ENCODE measurements at places on chromosomes 6 and 20. TPM values are rescaled to one million over a fixed set of nuclear protein-coding genes. Genes with fewer than 3 reads are reported as not detected.

DNA sequence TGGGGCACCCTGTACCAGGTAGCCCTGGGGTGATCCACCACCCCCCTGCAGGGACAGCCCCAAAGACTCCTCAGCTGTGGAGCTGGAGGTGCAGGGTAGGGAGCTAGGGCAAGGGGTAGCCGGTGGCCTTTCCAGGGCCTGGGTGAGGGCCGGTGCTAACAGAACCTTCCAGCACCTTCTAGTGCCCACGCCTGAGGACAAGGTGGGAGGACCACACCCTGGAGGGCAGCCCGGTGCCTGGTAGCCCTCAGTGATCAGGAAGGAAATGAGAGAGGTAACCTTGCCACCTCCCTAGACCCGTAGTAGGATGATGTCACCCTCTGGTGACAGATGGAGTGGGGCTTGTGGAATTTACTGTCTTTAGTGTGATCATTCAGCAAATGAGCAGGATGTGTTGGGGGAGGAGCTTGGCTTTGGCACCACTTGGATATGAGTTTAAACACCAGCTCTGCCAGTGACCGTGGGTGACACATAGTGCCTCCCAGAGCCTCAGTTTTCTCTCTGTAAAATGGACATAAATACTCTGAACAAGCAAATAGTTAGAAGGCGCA lies 187.7 kb downstream of the NFATC2 start:
- H3K4me1 ChIP-seq, result no peaks in the 10 kb centered on the region
- H3K36me3 ChIP-seq, result no peaks in the 10 kb centered on the region
- DNase-seq, result no peak
- H3K4me3 ChIP-seq, result no peak overlapping the region

DNA sequence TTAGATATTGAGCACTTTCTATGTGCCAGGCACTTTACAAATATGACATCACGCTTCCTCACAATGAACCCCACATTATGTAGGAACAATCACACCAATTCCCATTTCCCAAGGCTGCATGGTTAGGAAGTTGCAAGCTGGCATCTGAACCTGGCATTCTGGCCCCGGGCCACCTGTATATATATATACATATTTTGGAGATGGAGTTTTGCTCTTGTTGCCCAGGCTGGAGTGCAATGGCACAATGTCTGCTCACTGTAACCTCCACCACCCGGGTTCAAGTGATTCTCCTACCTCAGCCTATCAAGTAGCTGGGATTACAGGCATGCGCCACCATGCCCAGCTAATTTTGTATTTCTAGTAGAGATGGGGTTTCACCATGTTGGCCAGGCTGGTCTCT lies 30.4 kb downstream of the SRC start:
- H3K4me1 ChIP-seq, result peaks cover 2% of the 10 kb centered on the region
- no peak overlapping the region for H3K27ac ChIP-seq
- no peaks in the 10 kb centered on the region for H3K27me3 ChIP-seq
- no peak overlapping the region for H3K4me3 ChIP-seq
- H3K36me3 ChIP-seq, result no peaks in the 10 kb centered on the region

DNA sequence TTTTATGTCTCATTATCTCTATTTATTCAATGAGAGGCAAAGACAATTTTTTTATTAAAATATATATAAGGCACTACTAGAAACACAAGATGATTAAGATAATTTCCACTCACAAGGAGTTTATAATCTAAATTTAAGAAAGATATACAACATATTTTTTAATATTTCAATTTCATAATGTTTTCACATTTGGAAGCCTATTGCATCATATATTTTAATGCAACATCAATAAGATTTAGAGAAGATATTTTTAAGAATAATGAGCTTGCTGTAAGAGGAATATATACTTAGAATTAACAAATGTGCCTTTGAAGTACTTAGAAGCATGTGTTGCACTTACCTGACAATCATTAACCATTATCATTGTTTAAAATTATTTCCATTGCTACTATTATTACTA lies 597.7 kb upstream of the BTBD3 start:
- H3K27ac ChIP-seq, result no peak overlapping the region
- no peak for DNase-seq
- H3K36me3 ChIP-seq, result no peaks in the 10 kb centered on the region
- H3K27me3 ChIP-seq, result no peaks in the 10 kb centered on the region

GRCh38 chr6:88360203-88360797 lies 194.2 kb upstream of the CNR1 start:
- DNase-seq, result no peak
- no peak overlapping the region for H3K4me3 ChIP-seq
- no peak overlapping the region for H3K27ac ChIP-seq
- no peaks in the 10 kb centered on the region for H3K36me3 ChIP-seq

GRCh38 chr6:147509891-147510290 lies 1.4 kb downstream of the SAMD5 start:
- H3K36me3 ChIP-seq, result peaks cover 2% of the 10 kb centered on the region
- H3K27ac ChIP-seq, result no peak overlapping the region
- H3K4me1 ChIP-seq, result peaks cover 19% of the 10 kb centered on the region
- peak overlapping the region; percentile 53 for H3K4me3 ChIP-seq

DNA sequence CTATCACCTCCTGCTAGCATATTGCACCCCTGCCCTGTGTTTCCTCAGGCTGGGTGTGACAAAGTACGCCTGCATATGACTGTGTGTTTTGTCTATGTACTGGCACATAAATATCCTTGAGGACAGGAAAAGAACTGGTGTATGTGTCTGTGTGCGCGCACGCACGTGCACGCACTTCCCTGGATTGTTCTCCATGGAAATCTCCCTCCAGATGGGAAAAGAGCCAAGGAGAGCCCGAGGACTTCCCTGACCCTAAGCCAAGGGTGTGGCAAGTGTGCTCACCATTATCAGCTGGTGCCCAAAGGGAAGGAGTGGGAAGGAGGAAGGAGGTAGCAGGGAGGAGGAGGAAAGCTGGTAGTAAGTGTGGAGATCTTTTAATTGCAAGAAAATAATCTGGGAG lies 117.6 kb downstream of the HIVEP2 start:
- DNase-seq, result no peak
- peaks cover 70% of the 10 kb centered on the region for H3K4me1 ChIP-seq
- peak overlapping the region; percentile 36 for H3K27ac ChIP-seq
- H3K4me3 ChIP-seq, result no peak overlapping the region

DNA sequence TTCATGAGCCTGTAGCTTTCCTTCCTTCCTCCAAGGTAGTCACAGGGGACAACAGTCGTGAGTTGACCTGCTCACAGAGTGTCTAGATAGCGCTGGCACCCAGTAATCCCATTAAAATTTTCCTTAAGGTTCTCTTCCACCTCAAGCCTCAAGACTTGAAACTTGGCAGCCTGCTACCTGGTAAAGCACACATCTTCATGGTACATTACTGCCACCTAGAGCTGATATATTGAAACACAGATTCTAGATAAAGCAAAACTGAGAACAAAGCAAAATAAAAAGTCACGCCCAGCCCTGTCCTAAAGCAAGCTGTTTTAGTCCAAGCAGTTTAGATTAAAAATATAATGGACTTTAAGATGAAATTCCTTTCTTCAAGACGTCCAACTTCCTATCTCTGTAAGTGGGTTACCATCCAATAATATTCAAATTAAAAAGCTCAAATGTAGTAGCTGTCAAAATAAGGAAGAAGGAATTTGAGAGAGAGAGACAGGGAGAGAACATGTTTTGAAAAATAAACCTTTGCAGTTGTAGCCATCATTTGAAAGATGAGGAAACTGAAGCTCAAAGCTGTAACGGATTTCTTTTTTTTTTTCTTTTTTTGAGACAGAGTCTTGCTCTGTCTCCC lies 50.7 kb upstream of the CD83 start:
- DNase-seq, result peak; percentile 51
- no peaks in the 10 kb centered on the region for H3K4me1 ChIP-seq
- no peak overlapping the region for H3K27ac ChIP-seq
- no peaks in the 10 kb centered on the region for H3K27me3 ChIP-seq

DNA sequence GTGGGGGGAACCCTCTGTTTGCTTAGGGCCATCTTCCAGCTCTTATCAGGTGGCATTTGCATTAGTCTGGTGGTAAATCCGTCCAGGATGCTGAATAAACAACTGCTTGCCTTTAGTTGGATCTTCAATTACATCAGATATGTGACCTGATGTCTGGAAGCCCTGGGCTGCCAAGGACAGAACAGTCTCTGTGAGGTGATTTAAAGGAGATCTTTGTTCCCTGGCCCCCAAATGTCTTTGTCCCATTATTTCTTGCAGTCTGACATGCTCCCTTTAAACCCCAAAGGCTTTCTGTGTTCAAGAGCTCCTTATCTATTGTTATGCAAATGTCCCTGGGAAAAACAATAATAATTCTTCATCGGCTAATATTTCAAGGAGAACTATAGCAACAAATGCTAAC lies 84.6 kb upstream of the SPTLC3 start:
- H3K27me3 ChIP-seq, result peaks cover 3% of the 10 kb centered on the region
- peaks cover 8% of the 10 kb centered on the region for H3K36me3 ChIP-seq
- no peak overlapping the region for H3K4me3 ChIP-seq
- H3K4me1 ChIP-seq, result peaks cover 6% of the 10 kb centered on the region
- no peak overlapping the region for H3K27ac ChIP-seq

DNA sequence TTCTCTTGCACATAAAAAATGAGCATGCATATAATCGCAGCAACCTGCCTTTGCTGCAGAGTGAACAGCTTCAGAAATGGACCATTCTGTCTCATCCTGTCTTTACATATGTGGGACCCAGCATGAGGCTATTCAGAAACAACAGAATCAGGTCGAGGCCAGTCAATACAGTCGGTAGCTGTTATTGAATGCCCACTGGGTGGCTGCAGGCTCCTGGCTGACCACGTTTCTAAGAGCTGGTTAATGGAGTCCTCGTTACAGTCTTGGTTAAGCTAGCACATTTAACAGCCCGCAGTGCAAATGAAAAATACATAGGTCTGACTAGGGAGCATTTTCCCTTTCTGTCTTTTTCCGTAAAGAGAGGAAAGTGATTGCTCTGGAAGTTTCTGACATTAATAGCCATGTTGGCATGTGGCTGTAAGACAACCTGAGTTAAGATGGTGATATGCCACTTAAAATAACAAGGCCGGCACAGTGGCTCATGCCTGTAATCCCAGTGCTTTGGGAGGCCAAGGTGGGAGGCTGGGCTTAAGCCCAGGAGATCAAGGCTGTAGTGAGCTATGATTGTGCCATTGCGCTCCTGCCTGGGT lies 75.0 kb downstream of the SHLD1 start:
- no peak overlapping the region for H3K27ac ChIP-seq
- DNase-seq, result no peak
- peaks cover 11% of the 10 kb centered on the region for H3K4me1 ChIP-seq
- H3K27me3 ChIP-seq, result no peaks in the 10 kb centered on the region
- H3K36me3 ChIP-seq, result no peaks in the 10 kb centered on the region

ZNF334 gene
- total RNA-seq, result 0.81 TPM

FOXP4 gene
- total RNA-seq, result 5.1 TPM

WFDC11 gene
- total RNA-seq, result not detected

NAPB gene
- 15.9 TPM for total RNA-seq

CGAS gene
- total RNA-seq, result 5.2 TPM

IRF4 gene
- 10.4 TPM for total RNA-seq

DEFB128 gene
- not detected for total RNA-seq

PCK1 gene
- total RNA-seq, result not detected

EPPIN gene
- total RNA-seq, result not detected
